Stimulated activated CD8-positive, alpha-beta memory T cell treated with anti-CD3 and anti-CD28 coated beads, Interleukin-7, amount 100 ng/mL, for 24 hours (primary cell): ENCODE measurements at places on chromosomes 3 and 15.

DNA sequence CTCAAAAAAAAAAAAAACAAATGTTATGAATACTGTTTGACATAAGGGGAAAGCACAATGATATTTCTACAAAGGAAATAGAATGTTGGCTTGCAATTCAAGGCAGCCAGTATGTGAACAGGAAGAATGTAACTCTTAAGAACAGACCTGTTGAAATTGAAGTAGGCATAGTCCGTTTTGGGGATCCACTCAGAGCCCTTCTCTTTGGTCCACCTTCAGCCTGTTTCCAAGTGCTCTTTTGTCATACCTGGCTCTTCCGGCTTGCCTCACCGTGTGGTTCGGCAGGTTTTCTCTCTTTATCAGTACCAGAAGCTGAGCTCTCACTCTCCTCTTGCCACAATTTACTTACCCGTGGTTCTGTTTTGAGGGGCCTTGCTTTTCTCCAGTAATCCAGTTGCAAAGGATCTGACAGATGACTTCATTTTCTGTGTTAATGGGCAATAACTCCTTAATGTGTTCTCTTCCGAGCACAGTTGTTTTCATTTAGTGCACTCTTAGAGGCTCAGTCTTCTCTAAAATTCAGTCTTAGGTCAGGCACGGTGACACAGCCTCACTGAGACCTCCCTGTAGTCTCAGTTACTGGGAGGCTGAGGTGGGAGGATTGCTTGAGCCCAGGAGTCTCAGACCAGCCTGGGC is 6.7 kb downstream of the ABHD17C start:
- no peak for DNase-seq

DNA sequence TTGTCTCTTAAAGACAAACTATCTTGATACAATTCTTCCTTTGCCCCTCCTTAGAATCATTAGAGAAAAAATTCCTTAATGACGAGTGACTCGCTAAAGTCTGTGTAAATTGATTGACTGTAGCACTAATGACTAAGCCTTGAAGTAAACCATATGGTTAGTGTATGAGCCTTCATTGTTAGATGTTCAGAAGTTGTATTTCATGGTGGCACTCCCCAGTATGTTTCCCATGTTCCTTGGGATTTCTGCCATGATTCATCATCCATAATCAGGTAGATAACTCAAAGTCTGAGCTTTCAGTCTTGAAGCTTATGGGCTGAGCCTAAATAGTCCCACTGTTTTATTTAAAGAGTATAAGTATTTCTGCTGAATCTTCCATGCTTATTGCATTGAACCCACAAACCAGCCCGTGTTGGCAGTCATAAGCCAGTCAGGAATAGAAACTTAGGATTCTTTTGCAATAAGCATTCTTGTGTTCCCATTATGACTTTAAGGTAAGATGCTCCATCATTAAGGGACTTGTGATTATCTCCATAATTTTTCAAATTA is 371.2 kb upstream of the RARB start:
- DNase-seq, result no peak

- no peak for DNase-seq
Observed at GRCh38 chr3:122920986-122921385, 106.6 kb downstream of the SEMA5B start.

- no peak for DNase-seq
Observed at GRCh38 chr15:84829428-84829827, 12.3 kb downstream of the ALPK3 start.

- no peak for DNase-seq
Observed at GRCh38 chr3:116873142-116873541, 163.6 kb downstream of the TUSC7 start.

DNA sequence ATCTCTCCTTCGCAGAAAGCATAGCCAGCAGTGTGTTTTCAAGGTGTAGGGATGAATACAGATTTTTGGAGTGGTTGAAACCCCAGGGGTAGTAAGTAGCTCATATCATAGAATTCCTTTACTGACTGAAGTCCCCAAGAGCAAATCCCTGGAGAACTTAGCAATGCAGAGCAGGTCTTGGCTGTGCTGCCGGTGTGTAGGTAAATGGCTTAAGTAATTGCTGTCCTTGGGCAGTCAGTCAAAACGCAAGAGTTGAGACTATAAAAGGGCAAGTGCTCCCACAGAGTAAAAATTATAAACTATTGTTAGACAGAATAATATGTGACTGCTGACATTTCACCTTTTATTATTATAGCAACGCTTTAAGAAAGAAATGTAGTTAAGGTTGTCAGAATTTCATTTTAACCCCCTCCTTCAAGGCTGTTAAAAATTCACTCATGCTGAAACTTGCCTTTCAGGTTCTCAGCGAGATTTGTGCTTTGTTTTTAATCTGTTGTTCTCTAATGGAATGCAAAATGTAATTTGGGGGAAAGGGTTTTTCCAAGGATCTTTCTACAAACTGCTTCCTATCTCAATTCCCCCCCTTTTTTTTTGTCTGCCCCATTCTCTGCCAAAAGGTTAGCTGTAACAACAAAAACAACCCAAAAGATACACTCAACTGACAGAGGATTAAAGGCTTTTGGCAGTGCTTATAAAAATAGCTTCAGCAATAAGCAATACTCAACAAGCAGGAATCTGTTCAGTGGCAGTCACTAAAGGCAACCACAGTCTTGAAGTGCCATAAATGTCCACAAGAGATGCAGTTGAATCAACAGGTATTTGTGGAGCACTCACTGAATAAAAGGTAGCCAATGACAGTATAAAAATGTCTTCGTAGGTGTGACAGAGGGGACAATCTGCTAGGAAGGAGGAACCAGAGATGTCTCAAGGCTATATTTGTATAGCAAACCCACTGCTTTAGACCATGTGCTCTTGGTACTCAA is 105.3 kb downstream of the THRB start:
- no peak for DNase-seq

- DNase-seq, result no peak
Observed at GRCh38 chr15:90531147-90531546, 1.4 kb downstream of the CRTC3 start.

- DNase-seq, result no peak
Observed at GRCh38 chr3:150223558-150223957, 184.5 kb upstream of the TSC22D2 start.

- no peak for DNase-seq
Observed at GRCh38 chr3:120461416-120461815, 10.6 kb upstream of the FSTL1 start.

DNA sequence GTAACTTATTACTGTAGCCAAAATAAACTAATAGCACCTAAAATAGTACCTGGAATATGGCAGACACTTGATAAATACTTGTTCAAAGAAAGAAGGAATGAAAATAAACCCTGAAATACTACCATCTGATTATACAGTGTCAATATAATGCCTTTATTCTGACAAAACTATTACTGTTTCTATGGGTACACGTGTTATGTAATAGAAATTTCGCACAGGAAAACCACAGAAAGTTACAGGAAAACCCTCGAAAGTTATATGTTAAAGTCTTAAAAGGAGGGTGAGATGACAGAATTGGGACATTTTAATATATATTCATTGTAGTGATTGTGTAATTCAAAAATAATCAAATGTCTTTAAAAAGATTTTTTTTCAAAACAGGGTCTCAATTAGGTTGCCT is 28.8 kb downstream of the ETFA start:
- DNase-seq, result no peak

DNA sequence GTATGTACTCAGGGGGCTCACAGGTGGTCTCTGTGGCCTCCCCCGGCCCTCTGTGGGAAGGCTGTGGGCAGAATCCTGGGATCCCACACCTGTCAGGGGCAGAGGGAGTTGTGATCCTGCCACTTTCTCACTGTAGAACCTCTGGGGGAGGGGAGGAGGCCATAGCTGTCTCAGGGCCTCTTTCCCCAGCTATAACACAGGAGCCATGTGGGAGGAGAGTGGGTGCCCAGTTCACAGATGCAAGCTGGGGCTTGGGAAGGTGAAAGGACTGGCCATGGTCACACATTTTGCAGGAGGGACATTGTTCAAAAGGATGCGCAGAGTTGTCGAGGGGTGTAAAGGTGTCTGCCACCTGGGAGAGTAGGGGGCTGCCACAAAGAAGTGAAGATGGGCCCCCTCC is 11.7 kb downstream of the MAPKAPK3 start:
- no peak for DNase-seq

DNA sequence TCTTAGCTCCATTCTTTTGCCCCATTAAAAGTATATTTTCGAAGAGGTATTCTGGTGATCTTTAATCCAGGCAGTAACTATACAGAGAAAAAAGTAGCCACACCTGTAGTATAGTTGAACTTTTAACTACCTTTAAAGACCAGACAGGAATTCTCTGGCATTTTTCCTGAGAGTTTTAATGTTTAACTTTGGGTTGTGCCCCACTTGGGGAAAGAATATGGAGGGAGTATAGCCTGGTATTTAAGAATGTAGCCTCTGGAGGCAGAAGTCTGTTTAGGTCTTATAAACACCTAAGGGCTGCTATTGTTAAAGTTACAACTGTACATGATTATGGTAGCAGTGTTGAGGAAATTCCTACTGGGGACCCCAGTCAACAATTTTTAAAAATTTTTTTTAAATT is 19.3 kb downstream of the C3orf85 start:
- no peak for DNase-seq

GRCh38 chr3:54670201-54671000 is 257.5 kb downstream of the LRTM1 start:
- no peak for DNase-seq

DNA sequence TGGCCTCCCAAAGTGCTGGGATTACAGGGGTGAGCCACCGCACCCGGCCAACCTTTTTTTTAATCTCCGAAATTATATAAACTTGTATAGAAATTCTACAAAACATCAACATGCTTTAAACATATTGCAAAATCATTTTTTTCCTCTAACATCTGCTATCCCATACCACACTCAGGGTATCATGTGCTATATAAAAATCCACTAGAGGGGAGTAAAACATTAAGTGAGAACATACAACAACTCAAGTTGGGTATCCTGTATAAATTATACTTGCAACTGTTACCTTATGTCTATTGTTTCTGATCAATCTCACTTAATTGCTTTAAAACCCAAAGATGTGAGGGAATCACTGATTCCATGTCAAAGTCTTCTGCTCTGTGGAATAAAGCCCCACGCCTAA is 71.9 kb upstream of the FBN1 start:
- no peak for DNase-seq

DNA sequence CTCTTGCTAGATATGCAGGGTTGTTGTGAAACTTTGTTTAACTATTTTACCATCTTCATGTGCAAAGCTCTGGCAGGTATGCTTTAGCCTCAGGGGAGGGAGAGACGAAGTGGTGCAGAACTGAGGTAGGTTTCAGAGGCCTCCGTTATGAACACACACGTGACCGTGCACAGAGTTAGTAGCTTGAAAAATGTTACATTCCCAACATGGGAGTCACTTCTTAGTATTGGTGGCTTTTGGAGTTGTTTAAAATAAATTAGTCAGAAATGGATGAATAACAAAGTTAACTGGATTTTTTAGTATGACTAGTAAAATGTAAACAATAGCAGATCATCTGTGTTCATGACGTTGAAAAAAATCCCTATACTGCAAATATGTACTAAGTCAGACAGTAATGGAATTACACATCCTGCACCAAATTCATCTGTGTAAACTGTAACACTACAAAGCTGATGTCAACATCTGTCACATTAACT is 279.6 kb downstream of the KLF13 start:
- no peak for DNase-seq

DNA sequence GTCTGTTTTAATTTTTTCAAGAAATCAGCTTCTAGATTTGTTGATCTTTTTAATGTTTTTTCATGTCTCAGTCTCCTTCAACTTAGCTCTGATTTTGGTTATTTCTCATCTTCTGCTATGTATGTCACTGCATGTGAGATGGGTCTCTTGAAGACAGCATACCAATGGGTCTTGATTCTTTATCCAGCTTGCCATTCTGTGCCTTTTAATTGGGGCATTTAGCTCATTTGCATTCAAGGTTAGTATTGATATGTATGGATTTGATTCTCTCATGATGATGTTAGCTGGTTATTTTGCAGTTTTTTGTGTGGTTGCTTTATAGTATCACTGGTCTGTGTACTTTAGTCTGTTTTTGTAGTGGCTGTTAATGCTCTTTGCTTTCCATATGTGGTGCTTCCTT is 39.4 kb downstream of the CEP63 start:
- no peak for DNase-seq

GRCh38 chr15:39549912-39550311 is 31.0 kb upstream of the THBS1 start:
- no peak for DNase-seq

DNA sequence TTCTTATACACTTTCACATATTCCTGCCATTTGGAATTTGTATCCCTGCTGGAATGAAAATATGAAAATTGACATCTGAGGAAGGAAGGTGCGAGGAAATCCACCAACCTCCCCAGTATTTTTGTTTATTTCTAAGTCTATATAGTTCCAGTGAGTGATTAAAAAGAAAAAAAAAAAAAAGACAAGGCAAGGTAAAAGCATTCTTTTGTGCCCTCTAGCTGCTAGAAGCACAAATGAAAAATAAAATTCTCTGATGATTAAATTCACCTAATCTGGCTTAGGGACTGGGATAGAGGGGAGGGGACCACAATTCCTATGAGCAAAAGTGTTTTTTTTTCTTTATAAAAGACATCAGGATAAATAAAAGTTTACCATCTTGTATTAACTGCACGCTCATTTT is 370.9 kb downstream of the NR2F2 start:
- no peak for DNase-seq

DNA sequence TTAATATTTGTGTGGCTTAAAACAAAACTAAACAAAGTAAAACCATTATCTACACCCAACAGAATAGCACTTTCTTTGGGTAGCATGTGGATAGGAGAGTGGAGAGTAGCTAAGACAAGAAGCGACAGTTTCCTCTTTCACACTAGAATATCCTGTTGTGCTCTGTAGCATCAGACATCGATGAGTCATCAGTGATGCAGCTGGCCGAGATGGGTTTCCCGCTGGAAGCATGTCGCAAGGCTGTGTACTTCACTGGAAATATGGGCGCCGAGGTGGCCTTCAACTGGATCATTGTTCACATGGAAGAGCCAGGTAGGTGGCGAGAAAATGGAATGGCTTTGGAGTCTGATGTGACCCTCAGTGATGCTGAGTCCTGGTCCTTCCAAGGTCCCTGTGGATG is 108.1 kb downstream of the USP13 start:
- DNase-seq, result no peak

DNA sequence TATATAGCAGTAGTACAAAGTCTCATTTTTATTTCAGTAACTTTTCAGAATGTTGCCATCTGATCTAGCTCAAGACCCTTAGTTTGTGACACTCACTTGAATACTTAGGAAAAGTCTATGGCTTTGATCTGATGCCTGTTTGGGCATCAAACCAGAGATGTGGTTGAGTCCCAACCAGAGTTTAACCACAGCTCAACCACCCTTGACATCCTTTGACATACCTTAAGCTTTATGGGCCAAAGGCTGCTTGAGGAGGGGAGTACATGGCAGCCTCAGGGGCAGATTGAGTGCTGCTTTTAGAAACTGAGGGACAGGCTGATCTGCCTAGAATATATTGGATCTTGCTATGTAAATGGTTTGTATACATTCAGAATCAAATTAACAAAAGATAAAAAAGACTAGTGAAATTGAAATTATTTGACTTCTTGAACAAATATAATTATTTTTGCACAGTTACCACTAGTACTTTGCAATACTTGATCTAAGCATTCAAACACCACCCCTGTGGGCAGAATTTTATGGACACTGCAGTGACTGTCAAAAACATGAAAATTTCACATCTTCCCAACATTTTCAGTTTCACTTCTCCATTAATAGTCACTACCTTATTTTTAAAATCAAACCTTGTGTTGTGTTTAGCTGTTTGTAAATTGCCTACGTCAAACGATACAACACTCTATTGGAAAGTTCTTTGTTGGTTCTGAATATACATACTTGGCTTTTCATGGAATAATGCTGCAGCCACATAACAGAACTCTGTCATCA is 199.8 kb downstream of the UBE2E2 start:
- DNase-seq, result no peak
